ENCODE measurements at places on chromosomes 7 and 10.

- no peak for DNase-seq
These were observed 56.4 kb downstream of the PROSER2 start for GRCh38 chr10:11879387-11880094.

DNA sequence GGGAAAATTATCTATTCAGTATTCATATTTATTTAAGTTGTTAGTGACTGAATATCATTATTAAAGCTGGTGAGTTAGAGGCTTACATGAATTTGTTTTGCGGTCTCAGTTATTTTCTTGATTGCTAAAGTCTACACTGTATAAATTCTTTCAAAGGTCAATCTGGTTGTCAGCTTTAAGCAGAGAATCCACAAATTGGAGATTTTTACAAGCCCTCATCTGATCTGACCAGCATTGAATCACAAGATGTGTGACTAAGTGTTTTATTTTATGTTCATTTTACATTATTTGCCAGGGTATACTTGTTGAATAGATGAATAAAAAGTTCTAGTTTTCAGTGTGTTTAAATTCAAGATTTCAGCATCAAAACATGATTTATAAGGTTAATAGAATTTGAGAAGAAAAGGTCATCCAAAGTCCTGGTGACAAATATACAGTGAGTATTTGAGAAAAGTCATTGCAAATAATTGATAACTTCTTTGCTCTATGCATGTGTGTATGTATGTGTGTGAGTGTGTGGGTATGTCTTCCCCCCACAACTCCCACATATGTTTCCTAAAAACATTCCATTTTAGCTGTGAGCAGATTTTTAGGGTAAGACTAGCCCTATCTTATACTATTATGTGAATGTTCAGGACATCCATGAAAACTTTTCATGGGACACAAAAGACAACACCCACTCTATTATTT, 4.4 kb downstream of the SEMA3A start:
- DNase-seq: no peak

DNA sequence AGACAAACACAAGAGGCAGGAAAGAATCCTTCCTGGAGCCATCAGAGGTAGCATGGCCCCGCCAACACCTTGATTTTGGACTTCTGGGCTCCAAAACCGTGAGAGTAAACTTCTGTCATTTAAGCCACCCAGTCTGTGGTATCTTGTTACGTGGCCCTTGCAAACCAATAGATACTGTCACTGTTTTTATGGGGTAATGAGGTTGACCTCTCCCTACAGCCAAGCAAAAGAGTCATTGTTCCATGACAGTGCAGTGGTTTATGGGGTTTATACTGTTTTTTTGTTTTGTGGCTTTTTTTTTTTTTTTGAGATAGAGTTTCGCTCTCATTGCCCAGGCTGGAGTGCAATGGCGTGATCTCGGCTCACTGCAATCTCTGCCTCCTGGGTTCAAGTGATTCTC, 32.8 kb downstream of the KIAA1549 start:
- no peak for DNase-seq

GRCh38 chr7:85356916-85357315, 170.1 kb upstream of the SEMA3D start:
- no peak for DNase-seq

GRCh38 chr10:32386623-32387260, 39.8 kb upstream of the EPC1 start:
- DNase-seq: no peak

Data from NCI-H187 treated with DMSO at 0.1 percent for 48 hours (cell line).